ENCODE measurements at places on chromosomes 6 and 20.

DNA sequence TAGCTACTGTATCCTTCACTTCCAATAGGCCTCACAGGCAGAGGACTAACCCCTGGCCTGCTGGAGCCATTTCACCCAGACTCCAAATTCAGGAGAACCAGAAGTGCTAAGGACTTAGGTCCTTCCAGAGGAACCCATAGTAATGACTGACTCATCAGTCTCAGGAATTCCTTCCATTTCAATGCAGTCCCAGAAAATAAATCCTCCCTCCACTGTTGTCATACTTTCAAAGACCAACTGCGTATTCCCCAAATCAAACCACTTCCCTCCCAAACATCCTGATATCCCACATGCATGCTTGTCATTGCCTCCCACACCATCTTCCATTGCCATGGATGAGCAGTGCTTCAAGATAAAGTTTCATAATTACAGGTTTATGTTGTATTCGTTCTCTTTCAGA lies 31.8 kb upstream of the NT5E start:
- no peak for DNase-seq

DNA sequence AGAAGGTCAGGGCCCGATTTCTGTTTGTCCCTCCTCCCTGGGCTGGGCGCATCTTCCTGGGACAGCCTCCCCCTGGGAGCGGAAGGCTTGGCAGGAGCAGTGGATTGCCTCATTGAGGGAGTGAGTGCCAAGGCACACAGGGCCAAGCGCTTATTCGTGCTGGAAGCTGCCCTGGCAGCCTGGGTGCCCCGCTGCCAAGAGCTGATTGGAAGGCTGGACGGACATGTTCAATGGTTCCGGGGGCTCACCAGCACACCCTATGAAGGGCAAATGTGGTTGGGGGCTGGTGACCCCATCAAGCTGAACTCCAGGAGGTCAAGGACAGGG lies 10.3 kb upstream of the ZNF831 start:
- DNase-seq, result no peak

- DNase-seq, result no peak
These were observed 234.3 kb downstream of the PACRG start for GRCh38 chr6:162962093-162962492.

GRCh38 chr6:53917464-53917842 lies 122.6 kb downstream of the LRRC1 start:
- no peak for DNase-seq

DNA sequence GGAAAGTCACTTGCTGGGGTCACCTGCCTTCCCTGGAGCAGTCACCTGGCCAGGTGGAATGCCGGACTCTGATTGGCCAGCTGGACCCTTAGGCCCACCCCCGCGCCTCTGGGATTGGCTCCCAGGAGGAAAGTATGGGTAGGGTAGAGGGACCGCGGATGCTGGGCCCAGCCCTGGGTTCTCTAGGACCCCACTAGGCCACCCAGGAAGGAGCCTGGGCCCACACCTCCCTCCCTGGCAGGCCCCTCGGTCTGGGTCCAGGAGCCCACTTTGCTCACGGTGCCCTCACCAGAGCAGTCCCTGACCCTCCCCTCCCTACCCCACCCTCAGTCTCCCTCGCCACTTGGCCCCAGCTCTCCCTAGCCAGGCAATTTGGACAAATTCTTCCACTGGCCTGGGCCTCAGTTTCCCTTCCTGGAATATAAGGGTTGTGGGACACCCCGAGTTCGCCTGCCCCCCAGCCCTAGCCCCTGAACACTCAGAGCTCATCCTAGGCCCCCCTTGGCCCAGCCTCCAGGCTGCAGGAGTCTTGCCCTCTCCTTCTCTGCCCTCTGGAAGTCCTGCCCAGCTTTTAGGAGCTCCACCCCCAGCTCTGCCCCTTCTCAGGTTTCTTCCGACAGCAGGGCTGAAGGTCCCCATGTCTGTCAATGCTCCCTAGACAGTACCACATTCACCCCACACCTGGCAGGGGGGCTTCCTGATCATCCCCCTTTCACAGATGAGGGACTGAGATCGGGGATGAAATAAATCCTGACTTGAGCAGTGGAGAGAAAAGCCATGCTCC lies 299.6 kb downstream of the TAF4 start:
- DNase-seq, result no peak

DNA sequence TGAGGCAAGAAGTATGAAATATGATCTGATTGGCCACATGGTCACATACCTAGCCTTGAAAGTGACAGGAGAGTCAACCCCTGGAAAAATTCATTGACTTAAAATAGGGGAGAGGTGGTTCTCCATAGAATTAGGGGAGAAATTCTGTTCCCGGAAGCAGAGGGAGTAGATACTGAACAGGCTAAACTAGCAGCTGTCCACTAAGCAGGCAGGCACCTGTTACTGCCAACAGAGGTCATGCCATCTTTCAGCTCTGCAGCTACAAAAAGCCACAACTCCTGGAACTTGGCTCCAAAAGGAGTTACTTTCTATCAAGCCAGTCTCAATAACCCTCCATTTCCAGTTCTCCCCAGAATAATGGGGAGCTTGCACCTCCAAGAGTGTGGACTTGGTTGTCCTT lies 352.5 kb downstream of the MAFB start:
- no peak for DNase-seq

DNA sequence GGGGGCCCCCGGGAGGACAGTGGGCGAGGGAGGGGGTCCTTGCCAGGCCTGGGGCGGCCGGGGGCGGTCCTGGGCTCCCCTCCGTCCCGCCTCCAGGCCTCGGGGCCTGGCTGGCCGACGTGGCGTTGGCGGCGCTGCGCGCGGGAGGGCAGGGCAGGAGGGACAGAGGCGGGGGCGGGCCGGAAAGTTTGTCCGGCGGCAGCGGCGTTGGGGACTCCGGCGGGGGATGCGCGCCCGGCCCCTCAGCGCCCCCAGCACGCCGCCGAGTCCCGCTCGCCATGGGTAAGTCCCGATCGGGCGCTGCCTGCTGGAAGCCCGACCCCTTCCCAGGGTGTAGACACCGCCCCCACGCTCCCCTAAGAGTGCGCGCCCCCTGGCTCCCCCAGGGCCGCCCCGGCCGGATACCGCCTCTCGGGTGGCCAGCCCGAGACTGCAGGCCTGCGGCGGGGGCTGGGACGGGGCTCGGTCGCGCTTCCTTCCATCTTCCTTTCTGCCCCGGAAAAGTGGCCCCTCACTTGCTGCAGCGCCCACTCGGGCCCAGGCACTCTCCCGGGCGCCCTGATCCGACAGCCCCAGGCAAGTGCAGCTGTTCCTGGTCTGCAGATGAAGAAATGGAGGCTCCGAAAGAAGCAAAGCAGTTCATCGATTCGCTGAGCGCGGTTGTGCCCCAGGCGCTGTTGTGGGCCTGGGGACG lies at the start of gene SLC2A10:
TSS of gene SLC2A10 (plus strand) at position 191 of the 694 bp plus-strand sequence. CDS start at position 279, 88 bp downstream.
- no peak for DNase-seq

GRCh38 chr6:31560697-31561058 lies 11.4 kb upstream of the LTA start:
- DNase-seq, result no peak

DNA sequence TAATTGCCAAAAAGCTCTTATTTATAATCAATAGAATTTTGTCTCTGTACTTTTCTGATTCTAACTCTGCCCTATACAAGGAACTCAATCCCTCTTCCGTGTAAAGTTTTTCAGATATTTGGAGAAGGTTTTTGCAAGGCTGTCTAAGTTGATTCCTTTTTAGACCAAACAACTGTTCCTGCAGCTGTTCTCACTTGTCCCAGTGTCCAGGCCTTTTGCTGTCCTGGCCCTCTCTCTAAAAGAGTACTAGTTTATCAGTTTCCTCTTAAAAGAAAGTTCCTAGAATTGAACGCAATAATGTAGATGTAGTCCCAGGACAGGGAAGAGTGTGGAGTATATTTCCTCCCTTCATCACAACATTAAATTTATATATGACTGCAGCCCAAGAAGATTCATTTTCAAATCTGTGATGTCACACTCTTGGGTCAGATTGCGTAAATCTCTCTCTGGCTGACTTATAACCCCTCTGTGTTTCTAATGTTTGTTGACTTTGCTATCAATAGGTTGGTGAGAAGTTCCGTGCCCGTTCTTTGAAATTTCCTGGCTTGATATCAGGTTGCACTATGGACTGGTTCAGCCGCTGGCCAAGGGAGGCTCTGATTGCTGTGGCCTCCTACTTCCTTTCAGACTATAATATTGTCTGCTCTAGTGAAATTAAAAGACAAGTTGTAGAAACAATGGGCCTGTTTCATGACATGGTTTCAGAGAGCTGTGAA lies 139.4 kb upstream of the GLP1R start:
- no peak for DNase-seq

DNA sequence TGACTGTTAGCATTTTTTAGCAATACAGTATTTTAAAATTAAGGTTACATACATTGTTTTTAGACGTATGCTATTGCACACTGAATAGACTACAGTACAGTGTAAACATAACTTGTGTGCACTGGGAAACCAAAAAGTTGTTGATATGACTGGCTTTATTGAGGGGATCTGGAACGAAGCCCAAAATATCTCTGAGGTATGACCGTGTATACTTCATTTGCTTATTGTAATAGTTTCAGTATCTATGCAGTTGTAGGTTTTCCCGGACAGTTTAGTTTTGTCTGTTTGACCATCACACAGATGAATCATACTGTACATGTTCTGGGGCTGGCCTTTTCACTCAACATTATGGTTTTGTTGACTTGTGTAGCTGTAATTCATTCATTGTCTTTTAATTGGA lies 6.9 kb upstream of the ZBTB12 start:
- no peak for DNase-seq

- DNase-seq, result no peak
These were observed 148.3 kb downstream of the ZNF217 start for GRCh38 chr20:53445321-53445731.

- no peak for DNase-seq
These were observed 1.4 kb upstream of the BANF2 start for GRCh38 chr20:17698384-17698783.

DNA sequence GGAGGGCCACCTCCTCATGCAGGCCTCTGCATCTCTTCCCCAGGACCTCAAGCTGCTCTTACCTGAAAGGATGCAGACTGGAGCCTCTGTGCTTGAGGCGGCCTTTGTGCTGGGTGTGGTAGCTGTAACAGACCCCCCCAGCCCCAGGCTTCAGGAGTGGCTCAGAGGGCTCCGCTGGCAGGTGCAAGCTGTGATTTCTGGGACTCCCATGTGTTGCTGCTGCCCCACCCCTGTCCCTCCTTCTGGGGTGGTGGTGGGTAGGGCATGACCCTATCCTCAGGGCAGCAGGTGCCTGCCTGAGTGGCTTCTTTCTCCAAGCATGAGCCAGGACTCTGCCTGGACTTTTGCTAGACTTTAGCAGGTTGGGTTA lies 121.2 kb downstream of the SULF2 start:
- no peak for DNase-seq
